Stimulated activated memory B cell treated with anti-CD40 and anti-IgM and Interleukin-4, amounts not matched to agents 10 μg/mL and 1 μg/mL and 100 μg/mL, for 72 hours (primary cell): ENCODE measurements at places on chromosomes 2 and 18.

DNA sequence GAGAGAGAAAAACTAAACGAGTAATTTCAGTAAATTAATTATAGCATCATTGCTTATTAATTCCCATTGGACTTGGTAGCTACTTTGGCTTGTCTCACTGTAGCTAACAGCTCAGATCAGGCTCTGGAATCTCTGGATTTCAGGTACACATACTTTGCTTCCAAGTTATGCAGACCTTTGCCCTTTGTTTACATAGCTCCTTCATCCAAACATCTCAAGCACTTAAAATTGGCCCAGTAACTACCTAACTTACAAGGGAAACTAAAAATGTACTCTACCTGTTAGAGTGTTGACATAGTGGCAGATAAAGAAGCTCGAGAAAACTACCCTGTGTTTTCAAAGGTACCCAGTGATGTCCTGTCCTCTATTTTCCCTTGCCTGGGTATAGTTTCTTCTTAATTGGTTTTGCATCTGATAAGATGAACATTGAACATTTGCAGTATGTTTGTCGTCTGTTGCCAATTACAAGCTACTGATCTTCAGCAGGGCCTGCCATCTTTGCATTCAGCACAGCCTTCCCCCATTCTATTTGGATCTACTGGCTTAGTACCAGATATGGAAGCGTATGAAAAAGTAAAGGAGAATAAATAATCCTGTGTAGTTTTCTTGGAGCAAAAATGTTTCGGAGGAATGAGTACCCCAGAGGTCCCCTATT, 601.5 kb upstream of the FANCL start:
- ATAC-seq, result no peak

DNA sequence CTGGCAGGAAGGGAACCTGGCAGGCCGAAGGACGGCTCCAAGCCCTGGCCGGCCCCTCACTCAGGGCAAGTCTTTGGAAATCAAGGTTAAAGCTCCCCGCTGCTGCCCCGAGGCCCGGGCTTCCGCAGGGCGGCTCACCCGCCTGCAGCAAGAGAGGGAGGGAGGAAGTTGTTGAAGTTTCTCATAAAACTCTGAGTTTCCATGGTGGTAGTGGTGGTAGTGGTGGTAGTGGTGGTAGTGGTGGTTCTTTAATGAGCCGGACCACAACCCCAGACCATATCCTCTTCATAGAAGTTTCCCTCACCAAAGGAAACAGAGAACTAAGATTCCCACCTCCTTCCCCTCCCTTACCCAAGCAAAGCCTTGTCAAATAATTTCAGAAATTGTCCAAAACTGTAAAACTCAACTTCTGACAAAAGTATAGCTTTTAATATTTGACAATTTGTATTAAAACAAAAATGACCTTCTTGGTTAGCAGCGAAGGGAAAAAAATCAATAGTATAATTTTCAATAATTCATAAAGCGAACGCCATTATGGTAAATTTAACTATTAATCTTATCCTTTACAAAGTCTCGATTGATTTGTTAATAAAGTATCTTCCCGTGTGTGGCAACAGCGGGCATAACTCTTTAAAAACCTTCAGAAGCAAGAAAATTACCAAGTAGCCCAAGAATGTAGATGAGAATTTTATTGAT, 1.5 kb upstream of the HOXD10 start:
- no peak for ATAC-seq

- ATAC-seq, result no peak
Measured at GRCh38 chr18:32469691-32470459, 807 bp downstream of the GAREM1 start.

- no peak for ATAC-seq
Measured at GRCh38 chr18:58828399-58829121, 36.1 kb upstream of the ZNF532 start.

GRCh38 chr2:216956820-216957493, 97.1 kb upstream of the TNP1 start:
- ATAC-seq, result no peak

DNA sequence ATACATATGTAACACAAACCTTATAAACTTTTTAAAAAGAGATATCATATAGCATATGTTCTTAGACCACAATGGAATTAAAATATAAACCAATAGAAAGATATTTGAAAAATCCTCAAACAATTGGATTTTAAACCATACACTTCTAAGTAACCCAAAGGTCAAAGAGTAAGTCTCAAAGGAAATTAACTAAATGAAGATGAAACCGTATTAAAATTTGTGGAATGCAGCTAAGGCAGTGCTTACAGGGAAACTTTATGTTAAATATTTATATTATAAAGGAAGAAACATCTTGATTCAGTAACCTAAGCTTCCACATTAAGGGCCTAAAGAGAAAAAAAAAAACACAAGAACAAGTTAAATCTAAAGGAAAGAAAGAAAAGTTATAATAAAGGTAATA, 966.1 kb downstream of the SLC4A3 start:
- ATAC-seq, result no peak

DNA sequence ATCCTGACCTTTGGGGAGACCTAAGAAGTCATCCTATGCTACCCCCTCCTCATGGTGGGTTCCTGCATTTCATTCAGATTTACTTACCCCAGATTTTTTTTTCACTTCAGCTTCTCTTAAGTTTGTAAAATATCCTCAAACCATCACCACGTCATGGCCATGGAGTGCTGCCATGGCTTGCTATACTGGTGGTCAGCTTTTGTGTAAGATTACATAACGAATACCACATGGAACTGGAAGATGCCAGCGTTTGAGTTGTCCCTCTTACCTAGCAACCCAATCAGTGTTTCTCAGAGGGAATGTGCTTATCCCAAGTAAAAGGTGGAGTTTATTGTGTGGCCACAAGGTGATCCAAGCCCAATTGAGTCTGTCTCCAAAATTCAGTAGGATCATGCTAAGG, 148.6 kb upstream of the ALPP start:
- ATAC-seq, result no peak

DNA sequence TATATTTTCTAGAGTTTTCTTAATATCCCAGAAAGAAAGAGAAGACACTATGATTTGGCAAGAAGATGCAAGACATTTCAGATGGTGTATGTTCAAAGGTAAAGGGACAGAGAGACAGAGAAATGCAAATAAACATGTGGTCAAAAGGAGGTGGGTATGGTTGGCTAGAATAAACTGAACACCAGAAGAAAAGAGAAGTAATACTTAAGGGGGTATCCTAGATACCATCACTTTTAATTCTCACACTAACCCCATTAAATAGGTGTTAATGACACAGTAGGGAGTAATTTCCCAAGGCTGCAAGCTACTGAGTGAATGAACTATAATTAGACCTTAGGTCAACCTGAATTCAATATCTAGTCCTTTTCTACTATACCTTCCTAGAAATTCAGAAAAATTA, 111.2 kb upstream of the CD226 start:
- ATAC-seq, result peak; percentile 78

- peak; percentile 61 for ATAC-seq
Measured at GRCh38 chr2:70995426-70995729, 705 bp upstream of the TEX261 start.

DNA sequence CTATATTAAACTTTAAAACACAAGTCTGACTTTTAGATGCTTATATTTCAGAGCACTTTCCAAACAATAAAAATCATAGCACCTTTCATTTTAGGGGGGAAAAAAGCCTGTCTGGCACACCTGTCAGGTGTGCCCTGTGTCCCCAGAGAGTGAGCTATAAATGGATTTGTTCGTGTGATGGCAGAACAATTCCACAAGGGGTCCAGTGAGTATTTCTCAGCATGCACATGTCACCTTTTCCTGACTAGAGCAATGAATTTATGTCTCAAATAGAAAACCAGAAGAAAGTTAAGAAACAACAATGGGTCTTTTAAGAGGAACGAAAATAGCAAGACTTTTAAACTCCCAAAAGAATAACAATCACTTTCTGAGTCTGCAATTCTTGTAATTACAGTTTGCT, 55.9 kb downstream of the ACVR1C start:
- ATAC-seq, result no peak

DNA sequence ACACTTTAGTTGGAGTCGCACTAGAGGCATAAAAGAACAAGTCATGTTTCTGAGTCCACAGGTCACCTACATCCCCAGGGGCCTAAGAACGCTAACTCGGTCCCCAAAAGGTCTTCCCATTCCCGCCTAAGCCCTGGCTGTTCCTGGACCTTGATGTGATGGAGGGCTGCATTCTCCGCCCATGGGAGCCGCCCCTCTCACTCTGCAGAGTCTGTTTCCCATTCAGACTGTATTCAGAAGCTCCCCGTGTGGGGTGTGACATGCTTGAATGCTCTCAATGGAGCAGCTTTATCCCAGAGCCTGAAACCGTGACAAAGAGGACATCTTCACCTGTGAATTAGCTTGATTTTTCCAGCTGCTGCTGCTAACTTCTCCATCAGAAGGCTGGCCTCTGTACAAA, 319.0 kb upstream of the KLHL29 start:
- ATAC-seq, result no peak

DNA sequence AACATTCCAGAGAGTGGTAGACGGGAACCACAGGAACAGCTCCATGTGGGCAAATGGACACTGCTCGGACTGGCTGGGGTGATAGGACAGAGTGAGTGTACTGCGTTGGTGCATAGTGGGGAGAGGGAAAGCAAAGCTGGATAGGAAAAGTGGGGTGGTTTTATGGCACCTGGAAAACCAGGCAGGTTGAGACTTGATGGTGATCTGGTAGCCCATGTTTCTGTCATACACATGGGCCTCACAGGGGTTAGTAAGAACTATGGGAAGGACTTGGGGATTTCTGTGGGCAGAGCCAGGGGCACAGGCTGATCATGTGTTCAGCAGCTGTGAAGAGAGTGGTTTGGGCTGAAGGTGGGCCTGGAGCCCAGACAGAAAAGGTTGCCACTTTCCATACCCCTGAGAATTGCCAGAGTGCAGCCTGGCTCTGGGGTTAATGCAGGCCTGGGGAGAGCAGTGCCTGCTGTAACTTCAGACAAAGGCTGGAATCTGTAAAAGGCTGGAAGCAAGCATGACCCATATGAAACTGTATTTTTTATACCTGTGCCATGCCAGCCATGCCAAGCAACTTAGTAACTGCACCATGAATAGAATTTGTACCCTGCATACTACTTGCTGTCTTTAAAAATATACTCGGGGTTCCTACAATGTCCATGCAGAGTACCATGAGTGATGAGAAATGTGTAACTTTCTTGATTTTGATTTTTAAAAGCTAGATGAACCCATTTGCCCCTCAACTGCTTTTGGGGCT, 41.9 kb downstream of the RPIA start:
- ATAC-seq, result no peak

- no peak for ATAC-seq
Measured at GRCh38 chr2:3169106-3169870, 208.3 kb downstream of the EIPR1 start.

DNA sequence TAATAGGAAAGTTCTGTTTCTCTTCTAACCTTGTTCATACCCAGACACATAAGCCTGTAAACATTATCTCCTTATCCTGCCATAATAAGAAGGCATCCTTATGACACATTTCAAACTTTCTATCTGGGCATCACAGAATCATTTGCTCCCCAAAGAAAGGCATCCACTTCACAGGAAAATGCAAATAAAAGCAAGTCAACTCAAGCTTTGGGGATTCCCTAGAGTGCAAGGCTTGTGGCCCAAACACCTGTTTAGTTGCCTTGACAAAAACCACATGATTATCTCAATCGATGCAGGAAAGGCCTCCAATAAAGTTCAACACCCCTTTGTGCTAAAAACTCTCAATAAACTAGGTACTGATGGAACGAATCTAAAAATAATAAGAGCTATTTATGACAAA, 195.7 kb upstream of the GALNT5 start:
- no peak for ATAC-seq

DNA sequence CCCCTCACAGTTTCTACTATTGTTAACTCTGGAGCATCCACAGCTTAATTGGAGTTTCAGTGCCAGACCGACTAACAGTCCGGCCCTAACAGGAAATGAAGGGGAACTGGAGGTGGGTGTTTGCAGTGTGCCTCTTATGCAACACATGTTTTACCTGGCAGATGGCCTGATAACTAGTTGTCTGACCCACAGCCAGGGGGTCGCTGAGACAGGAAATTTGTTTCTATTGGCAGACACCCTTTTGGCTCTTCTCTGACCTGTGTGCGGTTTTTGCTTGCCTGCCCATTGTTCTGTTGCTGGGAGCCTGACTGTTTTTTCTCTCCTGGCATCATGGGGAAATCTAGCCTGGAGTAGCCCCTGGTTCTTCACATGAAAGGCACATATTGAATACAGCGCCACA, 1329.8 kb downstream of the DSC3 start:
- ATAC-seq, result no peak

- ATAC-seq, result no peak
Measured at GRCh38 chr2:112314856-112315255, 39.5 kb downstream of the ZC3H6 start.

DNA sequence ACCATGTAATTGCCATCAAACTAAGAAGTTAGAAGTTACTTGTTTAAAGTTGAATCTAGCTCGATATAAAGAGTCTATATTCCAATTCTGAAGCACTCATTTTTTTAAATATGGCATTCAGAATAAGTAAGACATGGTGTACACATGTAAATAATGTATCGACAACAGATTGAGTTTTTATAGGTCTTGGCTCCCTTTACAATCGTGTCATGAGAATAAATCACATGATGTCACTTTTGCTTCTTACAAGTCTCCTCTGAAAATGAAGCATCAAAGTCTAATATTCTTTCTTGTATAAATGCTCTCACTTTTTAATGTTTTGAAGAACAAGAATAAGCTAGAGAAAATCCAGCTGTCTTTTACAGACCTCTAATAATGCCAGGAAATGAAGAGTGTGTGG, 33.1 kb downstream of the LRP1B start:
- ATAC-seq, result no peak

GRCh38 chr2:156437272-156437930, 1.2 kb downstream of the GPD2 start:
- no peak for ATAC-seq

DNA sequence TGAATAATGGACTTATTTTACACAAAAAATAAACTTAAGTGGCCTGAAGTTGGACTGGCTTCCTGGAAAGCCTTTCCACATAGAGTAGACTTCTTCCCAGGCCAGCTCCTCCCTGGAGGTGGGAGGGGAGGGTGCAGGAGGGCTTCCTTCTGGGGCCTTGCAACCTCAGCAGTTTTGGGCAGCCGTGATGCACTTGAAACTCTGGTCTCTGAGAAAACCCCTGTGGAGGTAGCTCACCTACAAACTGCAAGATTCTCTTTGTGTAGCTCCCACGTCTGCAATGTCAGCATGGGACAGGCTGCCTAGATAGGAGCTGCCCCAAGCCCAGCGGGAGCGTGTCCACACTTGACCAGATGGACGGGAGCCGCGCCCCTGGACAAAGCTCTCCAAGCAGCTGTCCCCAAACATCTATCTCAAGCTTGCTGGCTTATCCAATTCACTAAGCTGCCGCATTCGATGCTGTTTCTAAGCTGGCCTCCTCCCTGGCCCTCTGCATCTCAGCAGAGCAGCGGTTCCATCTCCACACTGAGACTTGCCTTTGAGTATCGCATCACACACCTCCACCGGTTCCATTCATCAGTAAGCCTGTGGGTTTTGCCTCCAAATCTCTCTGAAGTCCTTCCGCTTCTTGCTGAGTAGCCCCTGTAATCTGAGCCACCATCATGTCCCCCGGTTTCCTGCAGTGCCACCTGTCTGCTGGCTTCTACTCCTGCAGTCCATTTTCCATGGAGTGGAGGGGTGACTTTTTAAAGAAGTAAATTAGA, 1.6 kb upstream of the LPIN1 start:
- no peak for ATAC-seq

- ATAC-seq, result no peak
Measured at GRCh38 chr2:118268268-118268667, 180.0 kb downstream of the INSIG2 start.
